ENCODE measurements at places on chromosomes 11 and 22. TPM values are rescaled to one million over a fixed set of nuclear protein-coding genes. Genes with fewer than 3 reads are reported as not detected.

Gene TMEM121B
- 0.09 TPM for total RNA-seq

Gene MS4A6A
- total RNA-seq, result not detected

Gene CSRP3
- total RNA-seq, result not detected

Gene TBX1
- 5.0 TPM for total RNA-seq

Gene PACSIN3
- 23.2 TPM for total RNA-seq

Gene SEC14L6
- not detected for total RNA-seq

Gene DTX4
- total RNA-seq, result 4.4 TPM

Gene APOA4
- total RNA-seq, result not detected

Gene UPK3A
- not detected for total RNA-seq

Gene RAPSN
- total RNA-seq, result 0.43 TPM

Gene C22orf42
- not detected for total RNA-seq

Gene CARD18
- not detected for total RNA-seq

Gene AQP11
- 1.7 TPM for total RNA-seq

Gene PIWIL4
- total RNA-seq, result 0.40 TPM

Gene PANX2
- total RNA-seq, result 6.5 TPM

Gene ARHGAP20
- total RNA-seq, result not detected

Gene MS4A7
- total RNA-seq, result not detected

Gene ALDH3B1
- 133 TPM for total RNA-seq

Gene DDIAS
- 17.9 TPM for total RNA-seq

Gene DERL3
- 0.52 TPM for total RNA-seq

Gene TPBGL
- 0.14 TPM for total RNA-seq

Gene KCNQ1OT1
- total RNA-seq, result 0.05 TPM

Gene TREH
- not detected for total RNA-seq

Gene THRSP
- total RNA-seq, result not detected

Gene THY1
- total RNA-seq, result 18.8 TPM

Gene CLMP
- 23.7 TPM for total RNA-seq

Gene RNF26
- total RNA-seq, result 36.7 TPM

Gene CREB3L1
- 3.8 TPM for total RNA-seq

Gene NUDT8
- total RNA-seq, result 14.1 TPM

Gene GAS2
- total RNA-seq, result 1.3 TPM

Gene LUZP2
- not detected for total RNA-seq

Gene CADM1
- total RNA-seq, result 22.2 TPM
